NAMALWA (cell line): ENCODE measurements at places on chromosomes 4 and X.

GRCh38 chr4:94660614-94661013, 97.1 kb upstream of the BMPR1B start:
- DNase-seq: no peak

GRCh38 chrX:79181401-79181800, 36.9 kb downstream of the GPR174 start:
- DNase-seq: no peak

GRCh38 chr4:26858947-26859401, 1.7 kb upstream of the STIM2 start:
- peak; percentile 42 for DNase-seq

DNA sequence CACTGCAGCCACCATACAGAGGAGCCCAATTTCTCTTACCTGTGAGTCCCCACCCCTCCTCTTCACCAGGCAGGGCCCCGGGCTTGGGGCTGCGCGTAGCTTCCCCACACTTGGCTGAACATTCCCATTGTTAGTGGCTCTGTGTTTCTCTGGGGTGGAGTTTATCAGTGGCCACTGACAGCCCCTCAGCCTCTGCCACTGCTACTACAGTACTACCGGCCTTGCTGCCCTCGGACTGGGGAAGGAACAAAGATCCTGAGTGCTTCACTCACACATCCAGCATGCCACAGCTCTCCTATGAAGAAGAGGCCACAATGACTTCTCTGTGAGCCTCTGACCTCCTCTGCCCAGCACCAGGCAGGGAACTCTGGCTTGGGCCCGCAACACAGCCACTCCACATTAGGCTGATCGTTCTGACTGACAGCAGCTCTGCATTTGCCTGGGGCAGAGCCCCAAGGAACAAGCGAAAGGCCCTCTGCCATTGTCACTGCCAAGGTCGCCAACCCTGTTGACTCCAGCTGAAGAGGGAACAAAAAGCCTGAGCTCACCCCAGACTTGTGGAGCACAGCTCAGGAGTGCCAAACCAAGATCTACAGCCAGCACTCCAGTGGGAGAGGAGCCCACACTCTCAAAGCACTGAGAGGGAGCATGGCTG, 24.0 kb downstream of the ABCB7 start:
- no peak for DNase-seq

DNA sequence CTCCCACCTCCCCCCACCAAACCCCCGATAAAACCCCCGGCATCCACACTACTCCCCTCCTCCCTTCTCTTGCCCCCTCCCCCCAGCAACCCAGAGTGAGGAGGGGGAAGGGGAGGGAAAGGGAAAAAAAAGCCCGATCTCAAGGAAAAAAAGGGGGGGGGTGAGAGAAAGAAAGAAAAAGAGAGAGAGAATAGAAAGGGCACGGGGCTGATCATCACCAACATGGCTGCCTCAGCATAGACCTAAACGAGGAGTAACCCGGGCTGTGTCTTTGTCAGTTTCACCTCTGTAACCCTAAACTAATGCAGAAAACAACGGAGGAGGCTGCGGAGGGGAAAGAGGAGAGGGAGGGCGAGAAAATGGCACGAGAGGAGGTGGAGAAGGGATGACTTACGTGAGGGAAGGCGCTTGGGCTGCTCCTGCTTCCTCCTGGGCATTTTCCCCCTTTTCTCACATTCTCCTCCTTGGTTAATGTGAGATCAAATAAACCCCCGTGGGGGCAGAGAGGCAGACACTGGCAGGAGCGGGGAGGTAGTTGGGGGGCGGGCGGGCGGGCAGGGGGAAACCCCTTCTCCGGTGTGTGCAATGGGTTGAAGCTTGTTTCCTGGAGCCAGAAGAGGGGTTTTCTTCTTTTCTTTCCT, 532 bp downstream of the ZNF827 start:
- peak; percentile 73 for DNase-seq

- peak; percentile 10 for DNase-seq
Measured at GRCh38 chr4:72340803-72341431, 228.1 kb downstream of the ADAMTS3 start.

GRCh38 chrX:18160369-18160768, 60.3 kb downstream of the BEND2 start:
- DNase-seq: no peak

GRCh38 chr4:151284534-151285245, 7.7 kb downstream of the PRSS48 start:
- DNase-seq: no peak
